ENCODE measurements at places on chromosomes 11 and 22.

DNA sequence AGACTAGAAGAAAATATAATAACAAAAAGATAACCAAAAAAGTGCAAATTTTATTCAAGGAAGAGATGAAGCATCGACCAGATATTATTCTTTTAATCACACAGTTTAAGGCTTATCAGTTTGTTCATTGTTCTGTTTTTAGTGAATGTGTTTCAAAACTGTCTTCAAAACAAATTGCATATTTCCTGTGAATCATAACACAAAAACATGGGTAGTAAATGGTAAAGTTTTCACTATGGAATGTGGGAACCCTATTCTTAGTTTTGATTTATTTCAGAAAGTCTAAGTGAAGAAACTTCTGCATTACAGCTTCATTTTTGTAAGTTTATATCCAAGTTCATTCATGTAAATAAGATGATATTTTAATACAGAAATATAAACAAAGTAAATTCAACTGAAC is 207.6 kb upstream of the LUZP2 start:
- no peak for DNase-seq

DNA sequence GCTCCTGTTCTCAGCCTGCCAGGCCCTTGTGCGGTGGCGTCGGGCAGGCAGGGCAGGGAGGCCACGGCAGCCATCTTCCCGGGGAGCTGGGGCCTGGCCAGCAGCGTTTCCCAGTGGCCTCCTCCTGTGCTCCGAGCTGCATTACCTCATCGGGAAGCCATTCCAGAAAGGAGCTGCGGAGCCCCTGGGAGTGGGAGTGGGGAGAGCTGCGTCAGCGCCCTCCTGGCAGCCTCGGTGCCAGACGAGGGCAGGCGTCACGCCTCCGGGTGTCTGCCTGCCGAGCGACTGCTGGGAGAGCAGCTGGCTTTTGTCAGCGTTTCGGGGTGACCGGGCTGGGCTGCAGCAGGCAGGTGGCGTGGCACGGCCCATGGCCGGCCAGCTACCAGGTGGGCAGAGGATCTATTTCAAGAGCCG is 30.9 kb upstream of the WNT7B start:
- no peak for DNase-seq

- DNase-seq = no peak
These were observed 928.0 kb upstream of the FAT3 start for GRCh38 chr11:91296629-91297028.

DNA sequence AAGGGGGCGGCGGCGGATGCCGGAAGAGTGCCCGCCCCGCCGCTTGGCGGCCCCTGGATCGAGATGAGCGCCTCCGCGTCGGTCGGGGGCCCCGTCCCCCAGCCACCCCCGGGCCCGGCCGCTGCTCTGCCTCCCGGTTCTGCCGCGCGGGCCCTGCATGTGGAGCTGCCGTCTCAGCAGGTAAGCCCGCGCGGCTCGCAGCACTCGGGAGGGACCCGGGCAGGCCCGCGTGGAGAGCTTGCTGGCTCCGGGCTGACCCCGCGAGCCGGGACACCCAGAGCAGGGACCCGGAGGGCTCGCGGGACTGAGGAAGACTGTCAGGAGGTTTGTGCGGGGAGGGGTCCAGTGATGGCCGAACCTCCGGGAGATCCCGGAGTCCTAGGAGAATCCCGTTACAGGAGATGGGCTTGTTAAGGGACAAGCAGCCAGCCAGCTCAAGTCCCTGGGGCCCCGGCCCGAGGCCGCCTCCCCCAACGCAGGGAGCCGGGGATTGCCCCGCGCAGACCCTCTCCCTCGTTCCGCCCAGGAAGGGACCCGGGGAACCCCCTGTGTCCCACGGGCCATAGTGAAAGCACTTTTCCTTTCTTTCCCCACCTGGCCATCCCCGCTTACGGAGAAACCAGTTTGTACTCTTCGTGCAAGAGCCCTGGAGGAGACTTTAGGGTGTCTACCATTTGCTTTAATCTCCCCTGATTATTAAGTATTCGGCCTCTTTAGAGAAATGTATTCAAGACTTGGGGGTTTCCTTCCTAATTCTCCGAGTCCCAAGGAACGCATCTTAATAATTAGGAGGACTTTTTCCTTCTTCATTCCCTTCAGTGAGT is 547 bp downstream of the UVRAG start:
- peak; percentile 45 for DNase-seq

- no peak for DNase-seq
These were observed 52.0 kb downstream of the NRXN2 start for GRCh38 chr11:64670975-64671374.

Data from stimulated activated CD4-positive, alpha-beta T cell treated with anti-CD3 and anti-CD28 coated beads, TNF-alpha, amount 100 ng/mL, for 48 hours (primary cell).